A673 (cell line): ENCODE measurements at places on chromosomes 11 and 22.

DNA sequence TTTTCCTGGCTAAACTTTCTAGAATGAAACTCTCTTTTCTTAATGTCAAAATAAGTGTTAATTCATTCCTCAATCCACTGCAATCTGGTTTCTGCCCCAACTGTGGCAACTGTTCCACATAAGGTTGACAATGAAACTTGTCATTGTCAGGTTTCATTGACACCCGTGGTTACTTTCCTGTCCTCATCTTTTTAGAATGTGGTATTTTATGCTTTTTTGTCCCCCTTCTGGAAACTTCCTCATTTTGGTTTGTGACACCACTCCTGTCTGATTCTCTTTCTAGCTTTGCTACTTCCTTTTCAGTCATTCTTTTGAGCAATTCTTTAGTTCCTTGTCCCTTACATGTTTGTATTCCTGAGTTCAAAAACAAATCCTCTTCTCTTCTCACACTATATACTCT lies 7.5 kb upstream of the PDE3B start:
- no peak for DNase-seq

DNA sequence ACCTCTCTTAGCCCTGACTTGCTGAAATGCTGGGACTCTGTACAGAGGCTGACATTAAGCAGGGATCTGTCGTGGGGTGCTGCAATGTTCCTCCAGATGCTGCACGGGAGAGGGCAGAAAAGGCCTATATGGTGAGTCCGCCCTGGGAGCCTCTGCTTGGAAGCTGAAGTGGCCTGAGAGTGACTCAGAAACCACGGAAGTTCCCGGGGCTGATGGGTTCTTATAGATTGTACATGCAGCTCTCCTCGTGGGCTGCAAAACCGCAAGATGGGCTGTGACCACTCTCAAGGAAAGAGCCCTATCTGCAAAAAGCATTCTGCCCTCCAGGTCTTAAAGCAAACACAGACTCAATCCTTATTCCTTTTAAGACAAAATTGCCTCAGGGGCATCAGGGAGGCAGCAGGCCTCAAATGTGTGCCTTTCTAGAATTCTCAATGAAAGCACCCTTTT lies 5.8 kb upstream of the SLC43A3 start:
- no peak for DNase-seq

DNA sequence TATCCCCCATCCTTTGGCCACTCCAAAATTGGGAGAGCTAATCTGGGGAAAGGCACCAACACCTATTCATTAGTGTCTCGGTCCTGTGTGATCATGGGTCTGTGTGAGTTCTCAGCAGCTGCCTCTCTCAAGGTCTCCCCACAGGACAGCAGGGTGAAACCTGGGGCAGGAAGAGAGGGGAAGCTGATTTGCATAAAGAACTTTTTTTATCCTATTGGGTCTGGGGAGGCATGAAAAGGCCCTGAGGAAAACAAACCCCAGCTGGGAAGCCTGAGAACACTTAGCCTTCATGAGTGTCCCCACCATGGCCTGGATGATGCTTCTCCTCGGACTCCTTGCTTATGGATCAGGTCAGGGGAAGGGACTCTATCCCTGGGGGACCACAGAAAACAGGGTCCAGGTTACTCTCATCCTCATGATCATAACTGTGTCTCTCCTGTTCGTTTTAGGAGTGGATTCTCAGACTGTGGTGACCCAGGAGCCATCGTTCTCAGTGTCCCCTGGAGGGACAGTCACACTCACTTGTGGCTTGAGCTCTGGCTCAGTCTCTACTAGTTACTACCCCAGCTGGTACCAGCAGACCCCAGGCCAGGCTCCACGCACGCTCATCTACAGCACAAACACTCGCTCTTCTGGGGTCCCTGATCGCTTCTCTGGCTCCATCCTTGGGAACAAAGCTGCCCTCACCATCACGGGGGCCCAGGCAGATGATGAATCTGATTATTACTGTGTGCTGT lies 116.0 kb upstream of the TOP3B start:
- no peak for DNase-seq

DNA sequence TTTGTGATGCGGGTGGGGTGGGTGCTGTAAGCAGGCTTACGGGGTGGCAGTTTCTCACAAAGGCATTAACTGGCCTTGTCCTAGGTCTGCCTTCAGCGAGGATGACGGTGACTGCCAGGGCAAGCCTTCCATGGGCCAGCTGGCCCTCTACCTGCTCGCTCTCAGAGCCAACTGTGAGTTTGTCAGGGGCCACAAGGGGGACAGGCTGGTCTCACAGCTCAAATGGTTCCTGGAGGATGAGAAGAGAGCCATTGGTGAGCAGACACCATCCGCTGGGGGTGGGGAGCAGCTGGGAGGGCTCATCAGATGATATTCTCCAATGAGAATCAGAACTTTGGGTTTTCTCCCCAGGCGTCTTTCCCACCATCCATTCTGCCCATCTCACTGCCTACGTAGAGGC lies 5.8 kb downstream of the TCN2 start:
- no peak for DNase-seq

DNA sequence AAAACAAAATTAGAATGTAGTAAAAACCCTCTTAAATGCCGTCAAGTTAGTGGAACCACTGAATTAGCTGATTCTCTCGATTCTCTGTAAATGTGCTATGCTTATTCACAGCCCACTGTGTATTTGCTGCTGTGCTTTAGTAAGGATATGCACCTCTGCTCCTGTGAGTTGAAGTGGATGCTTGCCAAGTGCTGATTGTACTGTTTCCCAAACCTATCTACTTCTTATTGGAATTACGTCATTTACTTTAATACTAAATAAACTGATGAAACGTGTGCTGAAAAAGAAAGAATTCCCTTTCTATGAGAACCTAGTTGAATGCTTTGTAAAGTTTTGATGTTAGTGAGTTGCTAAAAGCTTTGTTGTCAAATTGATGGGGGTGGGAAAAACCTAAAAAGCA lies 158.4 kb downstream of the LRRC4C start:
- peak; percentile 27 for DNase-seq
